ENCODE measurements at places on chromosomes 5 and 9.

GRCh38 chr9:100427366-100428263 lies 672 bp downstream of the MSANTD3 start:
- no peak for DNase-seq

GRCh38 chr9:12794101-12794799 lies 19.4 kb downstream of the LURAP1L start:
- no peak for DNase-seq

GRCh38 chr5:121962347-121962670 lies 534 bp downstream of the SRFBP1 start:
- no peak for DNase-seq

DNA sequence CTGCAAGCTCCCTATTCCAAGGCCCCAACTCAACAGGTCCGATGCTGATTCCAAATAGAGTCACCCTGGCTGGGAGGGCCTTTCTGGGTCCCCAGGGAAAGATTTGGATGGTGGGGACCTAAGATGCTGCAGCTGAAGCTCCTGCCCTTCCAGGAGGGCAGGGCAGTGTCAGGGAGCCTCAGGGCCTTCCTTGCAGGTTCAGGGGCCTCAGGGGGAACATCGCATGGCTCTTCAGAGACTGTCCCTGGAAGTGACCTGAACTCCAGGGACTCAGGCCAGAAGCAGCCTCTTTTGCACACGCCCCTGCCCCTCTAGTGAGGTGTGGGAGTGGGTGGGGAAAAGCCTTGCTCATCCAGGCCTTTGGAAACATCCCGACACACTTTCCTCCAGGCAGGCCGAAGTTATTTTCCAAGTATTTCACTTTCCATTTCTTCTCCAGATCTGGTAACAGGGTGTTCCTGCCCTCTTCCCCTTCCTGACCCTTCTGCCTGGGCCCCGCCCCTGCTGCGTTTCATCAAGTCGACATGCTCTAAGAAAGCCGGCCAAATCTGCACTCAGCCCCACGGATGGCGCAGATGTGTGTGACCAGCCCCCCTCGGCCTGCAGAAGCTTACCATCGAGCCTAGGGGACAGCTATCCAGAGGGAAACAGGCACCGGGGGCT lies 159.5 kb downstream of the FGF18 start:
- no peak for DNase-seq

GRCh38 chr5:158511454-158511853 lies 588.3 kb downstream of the EBF1 start:
- no peak for DNase-seq

DNA sequence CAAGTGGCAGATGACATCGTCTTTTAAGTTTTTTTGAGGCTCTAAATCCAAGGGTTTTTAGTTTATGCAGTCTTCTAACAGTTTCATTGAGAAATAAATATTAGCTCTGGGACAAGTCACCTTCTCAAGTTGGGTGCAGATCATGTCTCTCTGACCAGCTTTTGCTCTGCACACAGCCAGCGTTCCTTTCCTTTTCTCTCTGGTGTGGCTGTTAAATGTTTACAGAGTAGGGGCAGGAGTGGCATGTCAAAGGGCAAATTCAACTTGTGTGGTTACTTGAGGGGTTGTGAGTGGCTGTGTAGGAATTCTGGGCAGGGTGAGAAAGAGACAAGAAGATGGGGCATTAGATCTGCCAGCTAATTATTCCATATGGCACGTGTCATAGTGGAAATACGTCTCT lies 187.5 kb upstream of the HMHB1 start:
- DNase-seq: no peak
